ENCODE measurements at places on chromosomes 4 and X.

GRCh38 chr4:103853627-103854026 is 133.8 kb upstream of the TACR3 start:
- no peak for DNase-seq

DNA sequence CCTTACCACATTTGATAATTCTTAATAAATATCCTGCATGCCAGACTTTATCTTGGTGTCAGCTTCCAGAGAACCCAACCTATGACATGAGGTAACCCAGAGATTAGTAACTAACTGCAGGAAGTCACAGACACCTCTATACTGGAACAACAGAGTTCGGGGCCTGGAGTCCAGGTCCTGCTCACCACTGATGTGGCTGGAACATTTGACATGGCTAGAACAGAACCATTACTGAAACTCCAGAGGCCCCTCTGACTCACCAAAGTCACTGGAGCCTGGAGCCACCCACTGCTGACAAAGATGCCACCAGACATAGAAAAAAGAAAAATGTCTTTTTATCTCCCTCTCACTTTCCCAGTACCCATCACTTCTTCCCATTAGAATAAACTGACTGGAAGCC is 403.7 kb downstream of the MID1IP1 start:
- DNase-seq = no peak

DNA sequence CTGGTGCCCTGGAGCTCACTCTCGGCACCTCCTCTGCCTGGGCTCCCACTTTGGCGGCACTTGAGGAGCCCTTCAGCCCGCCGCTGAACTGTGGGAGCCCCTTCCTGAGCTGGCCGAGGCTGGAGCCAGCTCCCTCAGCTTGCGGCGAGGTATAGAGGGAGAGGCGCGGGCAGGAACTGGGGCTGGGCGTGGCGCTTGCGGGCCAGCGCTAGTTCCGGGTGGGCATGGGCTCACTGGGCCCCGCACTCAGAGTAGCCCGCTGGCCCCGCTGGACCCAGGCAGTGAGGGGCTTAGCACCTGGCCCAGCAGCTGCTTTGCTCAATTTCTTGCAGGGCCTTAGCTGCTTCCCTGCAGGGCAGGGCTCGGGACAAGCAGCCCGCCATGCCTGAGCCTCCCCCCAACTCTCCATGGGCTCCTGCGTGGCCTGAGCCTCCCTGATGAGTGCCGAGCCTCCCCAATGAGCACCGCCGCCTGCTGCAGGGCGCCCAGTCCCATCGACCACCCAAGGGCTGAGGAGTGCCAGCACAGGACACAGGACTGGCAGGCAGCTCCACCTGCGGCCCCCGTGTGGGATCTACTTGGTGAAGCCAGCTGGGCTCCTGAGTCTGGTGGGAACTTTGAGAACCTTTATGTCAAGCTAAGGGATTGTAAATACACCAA is 26.7 kb upstream of the FAM90A26 start:
- no peak for DNase-seq

DNA sequence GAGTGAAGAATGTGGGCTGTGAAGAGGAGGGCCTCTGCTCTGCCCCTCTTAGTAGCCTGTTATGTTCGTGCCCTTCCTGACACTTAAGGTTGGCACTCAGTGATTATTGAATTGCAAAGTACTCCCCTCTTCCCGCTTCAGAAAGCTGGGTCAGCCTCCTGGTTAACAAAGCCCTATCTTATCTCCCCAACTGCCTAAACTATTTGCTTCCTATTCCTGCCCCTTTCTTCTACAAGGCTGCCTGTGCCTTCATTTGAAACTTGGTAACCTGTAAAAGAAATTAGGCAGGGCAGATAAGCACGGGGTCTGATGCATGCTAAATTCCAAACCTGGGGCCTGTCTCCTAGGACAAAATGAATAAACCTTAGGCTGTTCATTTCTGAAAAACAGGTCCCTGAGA is 23.1 kb upstream of the TMEM150C start:
- no peak for DNase-seq

- DNase-seq = peak; percentile 51
These were observed 1.5 kb upstream of the PAPSS1 start for GRCh38 chr4:107721436-107722100.

GRCh38 chr4:88698519-88698918 is 890 bp upstream of the NAP1L5 start:
- no peak for DNase-seq

DNA sequence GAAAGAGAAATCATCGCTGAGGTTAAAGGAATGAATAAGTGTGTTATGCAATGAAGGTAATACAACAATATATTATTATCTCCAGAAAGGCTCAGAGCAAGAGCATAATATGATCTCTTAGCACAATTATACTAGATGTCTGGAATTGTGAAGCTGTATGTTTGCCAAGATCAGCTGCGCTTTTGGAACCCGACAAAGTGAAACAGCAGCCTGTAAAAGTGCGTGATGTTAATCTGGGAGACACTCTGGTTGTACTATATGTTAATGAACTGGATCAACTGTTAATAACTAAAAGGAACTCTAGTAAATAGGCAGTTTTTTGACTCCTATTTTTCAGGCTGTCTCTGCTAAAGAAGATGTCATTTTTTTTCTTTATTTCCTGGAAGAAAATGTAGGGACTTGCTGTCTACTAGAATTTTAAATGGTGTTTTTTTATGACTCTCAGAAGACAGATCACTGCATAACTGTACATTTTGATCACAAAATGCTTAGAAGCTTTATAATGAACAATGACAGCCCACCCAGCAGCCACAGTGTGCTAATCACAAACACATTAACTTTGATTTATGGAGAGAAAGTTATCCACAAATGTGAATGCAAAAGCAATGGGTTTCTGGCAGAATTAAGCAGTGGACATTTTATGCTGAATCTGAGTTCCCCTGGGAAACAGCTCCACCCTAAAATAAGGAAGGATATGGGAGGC is 50.2 kb downstream of the UGT2B28 start:
- no peak for DNase-seq

- no peak for DNase-seq
These were observed 24.8 kb downstream of the BCLAF3 start for GRCh38 chrX:19966056-19966455.

GRCh38 chrX:81957900-81958545 is 756.1 kb downstream of the SH3BGRL start:
- DNase-seq = no peak

DNA sequence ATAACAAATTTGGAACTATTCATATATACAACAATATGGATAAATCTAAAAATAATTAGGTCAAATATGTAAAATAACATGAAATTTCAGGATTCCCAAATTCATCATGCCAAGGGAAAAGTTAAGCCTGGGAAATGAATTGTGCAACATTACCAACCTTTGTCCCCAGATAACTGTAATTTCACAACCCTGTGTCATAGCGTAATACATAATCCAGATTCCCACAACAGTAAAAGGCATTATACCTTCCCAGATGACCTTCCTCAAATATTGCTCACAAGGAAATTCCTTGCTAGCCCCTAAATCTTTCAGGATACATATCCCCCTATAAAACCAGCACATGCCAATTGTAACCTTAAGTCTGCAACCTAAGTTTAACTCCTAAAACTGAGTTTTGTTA is 32.9 kb upstream of the RAB40A start:
- no peak for DNase-seq

DNA sequence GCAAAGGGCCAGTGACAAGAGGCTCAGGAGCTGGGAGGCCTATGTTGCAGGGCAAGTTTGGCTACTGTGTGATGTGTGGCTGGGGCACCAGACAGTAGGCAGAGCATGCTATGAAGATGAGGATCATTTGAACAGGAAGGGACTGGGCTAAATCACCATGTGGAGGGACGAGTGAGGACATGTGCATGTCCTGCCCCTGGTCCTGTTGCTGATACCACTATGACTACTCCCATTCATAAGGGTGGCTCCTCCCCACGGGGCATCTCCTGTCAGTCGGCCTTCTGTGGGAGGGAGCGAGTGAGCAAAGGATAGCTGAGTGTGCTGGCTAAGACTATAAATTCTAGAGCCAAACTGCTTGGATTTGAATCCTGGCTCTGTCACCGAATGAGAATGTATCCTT is 139.2 kb downstream of the TMEM164 start:
- no peak for DNase-seq

GRCh38 chr4:73621357-73621756 is 1.1 kb upstream of the RASSF6 start:
- DNase-seq = no peak

DNA sequence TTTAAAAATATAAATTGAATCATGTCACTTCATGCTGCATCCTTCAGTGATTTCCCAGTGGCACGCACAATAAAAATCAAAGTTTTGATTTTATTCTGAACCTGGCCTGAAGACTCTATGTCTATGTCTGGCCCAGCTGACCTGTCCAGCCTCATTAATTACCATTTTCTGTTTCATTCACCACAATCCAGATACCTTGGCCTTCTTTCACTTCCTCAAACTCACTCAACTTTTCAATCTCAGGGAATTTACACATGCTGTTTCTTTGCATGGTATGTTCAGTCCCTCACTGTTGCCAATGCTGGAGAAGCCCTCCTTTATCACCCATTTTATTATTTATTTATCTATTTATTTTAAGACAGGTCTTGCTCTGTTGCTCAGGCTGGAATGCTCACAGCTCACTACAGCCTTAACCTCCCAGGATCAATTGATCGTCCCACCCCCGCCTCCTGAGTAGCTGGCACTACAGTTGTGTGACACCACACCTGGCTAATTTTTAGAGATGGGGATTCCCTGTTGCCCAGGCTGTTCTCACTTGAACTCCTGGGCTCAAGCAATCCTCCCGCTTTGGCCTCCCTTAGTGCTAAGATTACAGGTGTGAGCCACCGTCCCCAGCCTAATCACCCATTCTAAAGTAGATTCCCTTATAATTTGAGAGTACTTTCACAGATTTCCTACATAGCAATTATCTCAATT is 43.1 kb downstream of the ZGRF1 start:
- DNase-seq = no peak

DNA sequence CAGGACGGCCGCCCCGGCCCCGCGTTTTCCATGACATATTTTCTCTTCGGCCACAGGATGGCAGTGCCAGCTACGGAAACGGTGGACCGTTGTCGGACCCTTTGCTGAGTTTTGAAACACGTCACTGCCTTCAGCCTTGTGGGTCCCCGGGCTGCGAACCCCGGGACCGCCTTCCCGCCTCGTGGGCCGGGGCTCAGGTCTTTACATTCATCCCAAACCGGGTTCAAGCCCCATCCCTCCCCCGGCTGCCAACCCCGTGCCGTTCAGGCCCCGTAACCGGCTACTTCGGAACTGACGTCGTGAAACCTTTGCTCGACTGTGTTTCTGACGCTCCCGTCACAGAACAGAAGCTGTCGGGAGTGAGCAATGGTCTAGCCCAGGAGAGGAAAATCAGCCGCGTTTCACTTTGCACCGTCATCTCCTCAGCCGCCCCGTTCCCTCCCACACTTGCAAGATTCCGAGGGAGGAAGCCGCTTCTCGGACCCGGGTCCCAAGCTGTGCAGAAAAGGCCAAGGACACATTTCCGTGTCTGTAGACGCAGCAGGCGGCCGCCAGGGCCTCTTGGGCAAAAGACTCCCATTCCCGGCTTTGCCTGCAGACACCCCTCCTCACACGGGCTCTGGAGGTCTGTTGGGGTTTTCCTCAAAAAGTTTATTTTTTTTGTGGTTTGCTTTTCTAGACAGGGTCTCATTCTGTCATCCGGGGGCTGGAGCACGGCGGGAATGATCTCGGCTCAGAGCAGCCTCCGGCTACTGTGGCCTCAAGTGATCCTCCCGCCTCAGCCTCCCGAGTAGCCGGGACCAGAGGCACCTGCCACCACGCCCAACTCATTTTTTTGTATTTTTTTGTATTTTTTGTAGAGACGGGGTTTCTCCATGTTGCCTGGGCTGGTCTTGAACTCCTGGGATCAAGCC is 41.4 kb upstream of the PPP2R3B start:
- no peak for DNase-seq

DNA sequence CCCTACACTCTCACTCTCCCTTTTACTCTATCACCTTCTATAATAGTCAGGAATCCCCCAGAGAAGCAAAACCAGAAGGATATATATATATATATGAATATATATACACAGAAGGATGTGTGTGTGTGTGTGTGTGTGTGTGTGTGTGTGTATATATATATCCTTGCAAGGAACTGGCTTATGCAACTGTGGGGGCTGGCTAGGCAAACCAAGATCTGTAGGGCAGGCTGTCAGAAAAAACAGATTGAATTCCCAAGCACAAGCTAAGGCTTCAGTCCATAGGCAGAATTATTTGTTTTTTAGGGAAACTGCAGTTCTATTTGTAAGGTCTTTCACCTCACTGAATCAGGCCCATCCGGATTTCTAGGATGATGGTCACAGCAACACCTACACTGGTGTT is 13.0 kb upstream of the KLHL2 start:
- DNase-seq = no peak

DNA sequence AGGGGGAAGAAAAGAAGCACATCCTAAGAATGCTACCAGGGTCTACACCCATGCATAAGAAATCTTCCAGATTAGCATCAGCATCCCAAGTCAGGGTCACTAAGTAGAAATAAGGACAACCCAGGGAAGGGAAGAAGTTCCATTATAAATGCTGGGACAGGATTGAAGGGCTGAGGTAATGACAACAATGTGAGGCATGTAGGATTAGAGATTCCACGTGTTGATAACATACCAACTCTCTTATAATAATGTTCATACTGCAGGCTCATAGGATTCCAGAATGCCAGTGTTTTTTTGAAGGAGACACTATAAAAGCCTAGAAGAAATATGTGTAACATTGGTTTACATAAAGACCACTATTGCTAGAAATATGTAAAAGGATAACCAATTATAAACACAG is 201.2 kb downstream of the MID1IP1 start:
- DNase-seq = no peak

DNA sequence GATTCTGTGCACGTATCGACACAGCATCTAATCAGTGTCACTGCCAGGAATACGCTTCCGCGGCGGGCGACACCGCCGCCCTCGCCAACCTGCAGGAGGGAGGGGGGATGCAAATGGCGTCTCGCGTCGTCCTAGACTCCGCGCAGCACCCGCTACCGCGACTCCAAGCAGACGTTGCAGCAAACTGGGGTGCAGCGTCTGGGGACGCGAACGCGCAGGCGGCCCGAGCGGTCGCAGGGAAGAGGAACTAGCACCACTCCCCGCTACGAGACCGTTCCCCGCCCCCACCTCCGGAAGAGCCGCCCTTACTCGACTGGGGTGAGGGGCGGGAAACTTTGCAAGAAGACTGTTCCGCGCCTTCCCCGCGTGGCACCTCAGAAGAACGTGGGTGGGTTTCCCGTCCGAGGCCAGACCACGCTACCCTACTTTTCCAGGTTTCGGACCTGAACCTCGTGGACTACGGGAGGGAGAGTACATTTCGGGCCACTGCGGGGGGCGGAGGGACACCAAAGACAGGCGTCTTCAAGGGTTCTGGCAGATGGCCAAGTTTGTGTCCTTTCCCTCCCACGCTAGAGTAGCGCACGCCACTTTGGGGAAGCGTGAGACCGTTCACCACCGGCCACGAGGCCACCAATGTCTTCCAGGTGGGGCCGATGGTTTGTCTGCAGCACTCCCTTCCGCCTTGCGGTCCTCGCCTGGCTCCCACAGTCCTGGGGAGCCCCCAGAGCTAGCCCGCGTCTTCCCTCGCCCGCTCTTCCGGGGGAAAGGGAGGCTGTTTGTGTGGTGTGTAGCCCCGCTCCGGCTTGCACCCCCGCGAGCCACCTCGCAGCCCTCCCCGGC is 78.0 kb upstream of the BCOR start:
- peak; percentile 65 for DNase-seq

GRCh38 chr4:146477054-146477453 is 44.7 kb downstream of the SLC10A7 start:
- no peak for DNase-seq
